ENCODE measurements at places on chromosomes 16 and 17.

DNA sequence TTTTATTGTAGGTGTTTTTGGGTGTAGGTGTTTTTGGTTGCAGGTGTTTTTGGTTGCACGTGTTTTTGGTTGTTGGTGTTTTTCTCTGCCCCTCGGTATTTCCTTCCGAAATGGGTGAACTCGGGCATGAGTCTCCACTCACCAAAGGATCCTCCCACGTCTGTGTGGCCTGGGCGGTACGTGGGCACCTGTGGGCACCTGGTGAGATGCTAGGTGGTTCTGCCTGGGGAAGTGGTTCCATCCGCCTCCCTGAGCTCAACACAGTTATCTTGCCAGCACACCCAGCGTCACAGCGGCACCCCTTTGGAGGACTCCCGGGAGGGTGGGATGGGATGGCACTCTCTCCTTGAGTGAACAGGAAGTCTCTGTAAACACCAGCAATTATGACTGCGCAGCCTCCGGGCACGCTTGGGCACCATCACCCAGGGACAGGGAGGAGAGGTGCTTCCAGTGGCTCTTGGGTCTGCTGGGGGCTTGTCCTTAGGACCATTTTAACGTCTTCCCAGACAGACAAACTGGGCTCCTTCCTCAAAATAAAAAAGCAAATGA is 29.8 kb downstream of the COX4I1 start:
- DNase-seq: no peak

- no peak for DNase-seq
Measured at GRCh38 chr16:19356024-19356952, 61.4 kb upstream of the TMC5 start.

DNA sequence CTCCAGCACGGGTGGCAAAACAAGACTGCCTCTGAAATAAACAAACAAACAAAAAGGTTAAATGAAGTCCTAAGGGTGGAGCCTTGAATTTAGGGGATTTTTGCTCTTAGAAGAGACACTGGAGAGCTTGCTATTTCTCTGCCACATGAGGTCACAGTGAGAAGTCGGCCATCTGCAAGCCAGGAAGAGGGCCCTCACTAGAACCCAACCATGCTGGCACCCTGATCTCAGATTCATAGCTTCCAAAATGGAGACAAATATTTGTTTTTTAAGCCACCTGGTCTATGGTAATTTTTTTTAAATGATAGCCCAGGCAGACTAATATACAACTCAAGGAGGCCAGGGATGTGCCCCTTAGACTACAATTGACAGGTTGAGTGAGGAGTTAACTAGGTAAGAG is 255.5 kb downstream of the XYLT1 start:
- no peak for DNase-seq

DNA sequence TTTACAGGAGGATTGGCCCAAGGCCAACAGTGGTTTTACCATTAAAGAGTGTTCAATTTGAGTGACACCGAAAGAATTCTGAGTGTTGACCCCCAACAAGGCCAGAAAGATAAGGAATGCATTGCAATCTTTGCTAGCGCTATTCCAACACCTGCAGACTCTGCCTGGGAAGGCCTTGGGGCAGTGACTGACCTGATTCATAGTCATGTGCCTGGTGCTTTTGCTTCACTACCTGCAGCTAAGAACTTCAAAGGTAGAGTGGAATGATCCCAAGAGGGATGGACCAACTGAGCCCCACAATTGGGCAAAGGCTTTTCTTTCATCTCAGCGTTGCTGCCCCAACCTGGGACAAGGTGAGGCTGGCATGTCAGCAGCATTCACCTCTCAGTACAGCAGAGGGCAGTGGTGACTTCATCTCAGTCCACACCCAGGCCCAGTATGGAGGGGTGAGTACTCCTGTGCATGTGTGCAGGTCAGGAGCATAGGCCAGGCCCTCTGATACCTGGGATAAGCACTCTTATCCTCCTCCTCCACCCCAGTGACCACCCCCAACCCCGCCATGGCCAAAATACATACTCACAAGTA is 149.6 kb upstream of the GNAO1 start:
- no peak for DNase-seq

DNA sequence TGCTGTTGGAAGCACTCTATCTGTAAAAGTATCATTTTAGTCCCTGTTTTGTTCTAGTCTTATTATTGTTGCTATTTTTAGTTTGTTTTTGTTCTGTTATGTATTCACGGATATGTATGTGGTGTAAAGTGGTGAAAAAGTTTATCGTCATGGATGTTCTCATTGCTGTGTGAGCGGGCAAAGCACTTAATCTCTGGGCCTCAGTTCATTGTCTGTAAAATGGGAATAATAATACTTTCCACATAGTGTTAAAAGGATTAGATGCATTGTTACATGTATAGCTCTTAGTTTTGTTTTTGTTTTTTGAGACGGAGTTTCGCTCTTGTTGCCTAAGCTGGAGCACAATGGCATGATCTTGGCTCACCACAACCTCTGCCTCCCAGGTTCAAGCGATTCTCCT is 19.8 kb downstream of the TAOK1 start:
- DNase-seq: no peak

DNA sequence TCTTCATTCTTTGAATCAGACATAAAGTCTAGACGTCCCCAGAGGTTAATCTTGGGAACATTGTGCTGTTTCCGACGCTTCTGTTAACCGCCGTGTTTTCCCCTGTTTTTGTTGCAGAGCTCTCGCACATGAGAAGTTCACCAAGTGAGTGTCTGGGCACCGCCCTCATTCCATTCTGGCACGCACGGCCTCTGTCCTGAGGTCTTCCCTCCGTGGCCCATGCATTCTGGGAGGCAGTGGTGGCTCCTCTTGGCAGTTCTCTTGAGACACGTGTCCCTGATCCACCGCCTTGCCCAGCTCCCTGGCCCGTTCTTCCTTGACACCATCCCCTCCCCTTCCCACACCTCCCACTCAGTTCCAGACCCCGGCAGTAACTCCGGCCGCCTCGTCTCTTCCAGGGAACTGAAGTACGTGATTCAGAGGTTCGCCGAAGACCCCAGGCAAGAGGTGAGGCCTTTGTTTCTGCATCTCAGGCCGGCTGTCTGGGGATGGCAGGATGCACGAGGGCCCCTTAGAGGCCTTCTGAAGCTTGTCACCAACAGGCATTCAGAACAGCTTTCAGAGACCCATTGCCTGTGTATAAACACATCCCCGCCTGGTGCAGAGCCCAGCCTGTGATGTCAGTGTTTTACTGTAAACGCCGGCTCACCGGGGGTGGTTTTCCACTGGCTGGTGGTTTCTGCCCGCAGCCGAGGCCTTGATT is 85.9 kb upstream of the PLCG2 start:
- no peak for DNase-seq

DNA sequence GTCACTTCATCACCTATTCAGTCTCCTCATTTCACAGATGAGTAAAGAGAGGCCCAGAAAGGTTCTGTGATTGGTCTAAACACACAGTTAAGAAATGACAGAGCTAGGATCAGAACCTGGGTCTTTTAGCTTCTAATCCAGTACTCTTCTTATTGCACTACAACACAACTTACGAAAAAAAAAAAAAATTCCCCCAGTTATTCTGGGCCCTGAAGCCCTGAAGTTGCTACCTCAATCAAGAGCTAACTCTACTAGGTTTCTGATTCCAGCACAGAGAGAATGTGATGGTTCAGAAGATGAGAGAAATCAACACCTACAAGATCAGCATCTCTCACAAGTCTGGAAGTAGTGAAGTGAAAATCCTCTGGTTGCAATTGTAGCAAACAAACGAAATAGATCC is 37.3 kb downstream of the GRB7 start:
- no peak for DNase-seq

DNA sequence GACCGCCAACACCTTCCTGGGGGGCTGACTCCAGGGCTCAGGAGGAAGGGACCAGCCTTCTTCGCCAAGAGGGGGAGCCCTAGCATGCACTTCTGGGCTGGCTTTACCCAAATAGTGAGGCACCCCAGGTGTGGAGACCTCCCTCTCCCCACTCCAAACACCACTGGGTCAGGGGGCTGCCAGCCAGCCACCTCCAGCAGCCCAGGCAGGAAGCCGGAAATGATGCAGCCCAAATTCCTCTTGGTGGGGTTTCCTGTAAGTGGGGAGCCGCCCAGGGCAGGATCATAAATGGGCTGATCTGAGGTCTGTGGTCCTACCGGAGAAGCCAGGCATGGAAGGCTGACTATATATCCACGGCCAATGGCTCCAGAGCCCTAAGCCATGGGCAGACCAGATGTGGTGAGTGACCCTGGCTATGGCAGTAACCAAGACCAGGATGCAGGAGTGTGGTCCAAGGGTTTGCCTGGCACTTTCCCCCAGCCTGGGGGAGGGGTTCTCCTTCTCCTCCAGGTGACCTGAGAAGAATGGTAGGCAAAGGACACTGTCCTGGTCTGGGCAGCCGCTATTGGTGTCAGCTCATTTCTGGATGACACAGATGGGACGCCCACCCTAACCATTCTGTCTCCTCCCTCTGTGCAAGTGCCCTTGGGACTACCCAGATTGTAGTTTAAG is 4.2 kb downstream of the GIT1 start:
- no peak for DNase-seq
